ENCODE measurements at places on chromosomes 5 and 9.

DNA sequence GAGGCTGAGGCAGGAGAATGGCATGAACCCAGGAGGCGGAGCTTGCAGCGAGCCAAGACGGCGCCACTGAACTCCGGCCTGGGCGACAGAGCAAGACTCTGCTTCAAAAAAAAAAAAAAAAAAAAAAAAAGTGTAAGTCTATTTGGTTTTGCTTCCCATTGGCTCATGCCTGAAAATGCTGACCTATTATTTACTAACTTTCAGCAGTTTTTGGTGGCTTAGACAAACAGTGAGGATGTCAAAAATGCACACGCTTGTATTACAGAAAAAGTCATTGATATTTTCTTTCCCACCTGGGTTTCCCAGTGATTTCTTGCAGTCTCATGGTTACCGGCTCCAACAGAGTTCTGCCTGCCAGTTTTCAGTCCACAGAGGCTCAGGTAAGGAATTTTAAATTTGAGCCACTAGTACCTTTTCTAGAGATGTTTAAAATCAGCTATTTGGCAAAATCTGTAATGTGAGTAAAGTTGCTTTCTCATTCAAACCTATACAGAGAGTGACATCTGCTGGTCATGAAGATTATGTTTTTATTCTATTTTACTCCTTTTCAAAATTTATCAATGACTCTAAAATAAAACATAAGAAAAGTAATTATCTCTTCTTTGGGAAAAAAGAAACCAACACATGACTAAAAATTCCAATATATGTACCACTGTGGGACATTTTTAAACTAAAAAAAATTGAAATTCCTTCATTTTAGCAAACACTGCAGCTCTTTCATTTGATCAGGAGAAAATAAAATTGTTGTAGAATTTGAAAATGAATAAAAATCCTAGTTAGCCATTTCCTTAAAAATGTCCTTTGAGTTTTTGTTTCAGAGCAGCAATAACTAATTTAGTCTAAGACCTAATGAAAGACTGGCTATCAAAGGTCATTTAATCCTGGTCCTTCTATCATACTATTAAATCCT is 8.8 kb downstream of the FAM200C start:
- no peak for DNase-seq

- no peak for DNase-seq
Measured at GRCh38 chr5:4954048-4954447, 186.1 kb upstream of the ADAMTS16 start.

- no peak for DNase-seq
Measured at GRCh38 chr5:112935675-112936074, 13.6 kb upstream of the REEP5 start.

DNA sequence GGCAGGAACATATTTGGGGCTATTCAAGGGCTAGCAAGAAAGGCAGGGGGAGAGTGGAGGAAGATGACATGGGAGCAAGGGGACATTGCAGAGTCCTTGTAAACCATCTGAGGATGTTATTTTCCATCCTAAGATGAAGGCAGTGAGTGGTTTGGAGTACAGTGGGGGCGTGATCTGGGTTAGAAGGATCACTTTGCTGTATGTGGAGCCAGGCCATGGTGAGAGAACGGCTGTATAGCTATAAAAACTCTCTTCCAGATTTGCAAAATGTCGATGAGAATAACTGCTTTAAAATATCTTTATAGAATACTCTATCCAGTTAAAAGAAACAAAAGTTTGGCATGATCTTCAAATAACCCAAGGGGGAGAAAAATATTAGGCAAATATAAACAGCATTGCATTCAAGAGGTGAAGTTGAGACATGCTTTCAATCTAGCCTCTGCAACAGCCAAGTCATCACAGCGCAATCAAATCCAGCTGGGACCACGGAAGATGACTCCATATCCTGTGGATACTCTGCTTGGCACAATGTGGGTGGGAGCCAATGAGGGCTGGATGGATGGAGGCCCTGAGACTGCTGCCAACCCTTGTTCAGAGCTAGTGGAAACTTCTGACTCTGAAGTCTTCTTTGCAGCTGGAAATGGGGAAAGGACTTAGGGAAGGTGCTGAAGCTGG is 111.5 kb upstream of the BASP1 start:
- DNase-seq, result no peak

DNA sequence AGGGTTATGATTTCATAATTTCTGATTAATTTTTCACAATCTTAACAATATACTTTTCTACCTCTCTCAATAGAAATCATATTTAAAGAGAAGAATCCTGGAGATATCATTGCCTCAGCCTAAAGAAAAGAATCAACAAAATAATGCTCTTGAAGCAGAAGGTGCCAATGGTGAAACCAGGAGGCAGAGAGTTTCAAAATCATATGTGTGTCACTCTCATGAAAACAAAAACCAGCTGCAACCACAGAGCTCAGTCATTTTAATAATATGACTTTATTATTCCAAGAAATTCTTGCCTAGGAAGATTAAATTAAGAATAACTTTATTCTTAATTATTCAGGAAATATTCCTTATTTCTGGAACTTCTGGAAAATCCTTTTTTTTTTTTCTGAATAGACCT is 266.8 kb upstream of the ACTBL2 start:
- no peak for DNase-seq

DNA sequence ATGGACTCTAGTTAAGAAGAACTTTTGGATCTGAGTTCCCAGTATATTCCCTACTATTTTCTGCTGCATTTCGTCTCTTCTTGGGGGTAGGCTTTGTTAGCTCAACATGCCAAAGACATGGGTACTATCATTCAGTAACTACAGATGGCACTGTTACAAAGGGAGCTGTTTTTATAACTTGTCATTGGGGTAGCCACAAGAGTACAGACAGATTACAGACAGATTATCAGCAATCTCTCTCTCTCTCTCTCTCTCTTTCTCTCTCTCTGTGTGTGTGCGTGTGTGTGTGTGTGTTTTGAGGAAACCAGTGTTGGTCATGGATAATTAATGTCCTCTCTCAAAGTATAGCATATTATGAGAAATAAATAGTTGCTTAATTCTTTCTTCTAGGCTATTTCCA is 116.1 kb downstream of the WDR70 start:
- DNase-seq, result no peak

DNA sequence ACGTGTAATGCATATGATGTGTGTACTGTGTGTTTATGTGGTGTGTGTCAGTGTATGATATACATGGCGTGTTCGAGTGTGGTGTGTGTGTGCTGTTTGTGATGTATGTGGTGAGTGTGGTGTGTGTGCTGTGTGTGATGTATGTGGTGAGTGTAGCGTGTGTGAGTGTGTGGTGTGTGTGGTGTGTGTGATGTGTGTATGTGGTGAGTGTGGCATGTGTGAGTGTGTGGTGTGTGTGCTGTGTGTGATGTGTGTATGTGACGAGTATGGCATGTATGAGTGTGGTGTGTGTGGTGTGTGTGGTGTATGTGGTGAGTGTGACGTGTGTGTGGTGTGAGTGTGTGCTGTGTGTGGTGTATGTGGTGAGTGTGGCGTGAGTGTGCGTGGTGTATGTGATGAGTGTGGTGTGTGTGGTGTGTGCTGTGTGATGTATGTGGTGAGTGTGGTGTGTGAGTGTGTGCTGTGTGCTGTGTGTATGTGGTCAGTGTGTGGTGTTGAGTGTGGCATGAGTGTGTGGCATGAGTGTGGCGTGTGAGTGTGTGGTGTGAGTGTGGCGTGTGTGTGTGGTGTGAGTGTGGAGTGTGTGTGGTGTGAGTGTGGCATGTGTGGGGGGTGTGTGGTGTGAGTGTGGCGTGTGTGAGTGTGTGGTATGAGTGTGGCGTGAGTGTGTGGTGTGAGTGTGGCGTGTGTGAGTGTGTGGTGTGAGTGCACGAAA is 56.8 kb upstream of the CKS2 start:
- DNase-seq, result no peak

- DNase-seq, result no peak
Measured at GRCh38 chr9:117596678-117597077, 107.5 kb upstream of the TLR4 start.

- no peak for DNase-seq
Measured at GRCh38 chr5:159096924-159097783, 2.6 kb downstream of the EBF1 start.

GRCh38 chr9:76245518-76245917 is 148.7 kb downstream of the RFK start:
- no peak for DNase-seq

DNA sequence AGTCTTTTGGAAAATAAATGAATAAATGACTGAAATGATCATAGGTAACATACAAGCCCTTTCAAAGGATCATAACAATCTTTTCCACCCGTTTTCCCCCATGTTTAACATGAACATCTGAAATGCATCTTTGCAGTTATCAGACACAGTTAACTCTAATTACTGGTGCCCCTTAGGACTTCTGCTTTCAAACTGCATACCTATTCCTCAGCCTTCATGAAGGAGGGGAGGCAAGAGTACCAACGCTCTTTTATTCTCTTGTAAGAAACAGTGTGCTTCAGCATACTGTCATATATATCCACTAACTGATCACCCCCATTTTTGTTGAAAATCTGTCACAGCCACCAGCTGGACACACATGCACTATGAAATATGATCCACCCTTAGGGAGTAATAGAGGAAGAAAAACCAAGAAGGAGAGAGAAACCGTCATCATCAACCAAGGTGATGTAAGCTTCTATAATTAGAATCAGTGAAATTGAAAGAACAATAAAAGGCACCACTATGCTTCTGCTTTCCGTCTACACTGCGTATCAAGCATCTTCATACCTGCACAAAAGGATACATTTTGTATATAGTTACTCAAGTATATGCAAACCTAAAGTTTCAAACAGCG is 98.7 kb downstream of the RAPGEF6 start:
- DNase-seq, result no peak

DNA sequence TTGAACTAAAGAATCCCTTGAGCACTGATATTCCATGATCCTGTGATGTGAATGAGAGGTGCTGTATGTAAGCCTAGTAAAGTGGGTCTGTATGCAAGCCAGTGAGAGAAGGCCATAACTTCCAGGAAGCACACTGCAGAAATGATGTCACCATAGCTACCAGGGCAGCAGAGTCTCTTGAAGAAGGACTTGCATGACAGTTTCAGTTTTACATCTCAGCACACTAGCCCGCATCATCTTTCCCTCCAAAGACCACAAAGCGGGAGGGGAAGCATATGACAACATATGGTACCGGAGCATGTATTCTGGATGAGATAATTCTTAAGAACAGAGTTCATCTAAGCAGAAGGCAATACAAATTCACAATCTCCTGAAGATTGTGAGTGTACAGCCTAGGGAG is 37.6 kb upstream of the MAST4 start:
- DNase-seq, result no peak

DNA sequence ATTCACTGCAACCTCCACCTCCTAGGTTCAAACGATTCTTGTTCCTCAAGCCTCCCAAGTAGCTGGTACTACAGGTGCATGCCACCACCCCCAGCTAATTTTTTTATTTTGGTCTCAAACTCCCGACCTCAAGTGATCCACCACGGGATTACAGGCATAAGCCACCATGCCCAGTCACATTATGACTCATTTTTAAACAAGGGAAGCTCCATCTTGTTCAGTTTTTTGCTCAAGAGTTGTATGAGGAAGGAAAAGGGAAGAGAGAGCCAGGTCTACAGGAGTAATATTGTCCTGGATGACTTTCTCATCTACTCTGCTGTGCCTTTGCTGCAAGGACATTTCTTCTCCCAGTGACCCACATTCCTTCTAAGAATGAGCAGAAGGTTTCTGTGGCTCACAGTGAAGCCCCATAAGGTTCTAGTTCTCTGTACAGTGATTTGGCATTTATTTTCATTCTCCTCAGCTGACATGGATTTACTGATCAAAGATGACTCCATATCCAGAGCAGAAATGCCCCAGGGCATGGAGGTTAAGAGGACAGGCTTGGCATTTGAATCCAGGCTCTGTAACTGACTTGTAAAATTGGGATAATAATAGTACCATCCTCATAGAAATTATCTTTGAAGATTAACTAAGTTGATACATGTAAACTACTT is 153.5 kb downstream of the CDH6 start:
- DNase-seq, result no peak

GRCh38 chr9:84266087-84266561 is 74.4 kb downstream of the SLC28A3 start:
- no peak for DNase-seq

GRCh38 chr5:136034984-136035383 is 6.2 kb downstream of the TGFBI start:
- no peak for DNase-seq

GRCh38 chr5:122142480-122143164 is 13.3 kb downstream of the ZNF474 start:
- no peak for DNase-seq

- DNase-seq, result no peak
Measured at GRCh38 chr5:154276973-154277331, 86.4 kb downstream of the GALNT10 start.

DNA sequence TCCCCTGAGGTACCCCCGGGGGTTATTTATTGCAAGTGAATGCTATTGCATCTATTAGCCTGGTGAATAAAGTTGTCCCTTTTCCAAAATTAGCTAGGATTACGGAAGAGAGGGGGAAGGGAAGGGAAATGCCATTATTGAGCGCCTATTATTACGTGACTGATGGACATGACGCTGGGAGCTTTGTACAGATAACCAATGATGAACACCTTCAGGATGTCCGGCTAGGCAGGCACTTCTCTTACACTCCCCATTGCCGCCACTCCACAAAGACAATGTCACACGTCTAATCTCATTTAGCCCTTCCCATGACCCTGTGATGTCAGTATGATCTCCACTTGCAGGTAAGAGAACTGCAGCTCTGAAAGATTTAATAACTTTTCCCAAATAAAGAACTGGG is 9.4 kb downstream of the GABRP start:
- DNase-seq, result no peak

GRCh38 chr5:84445049-84445685 is 60.5 kb upstream of the EDIL3 start:
- no peak for DNase-seq

GRCh38 chr9:18461496-18461895 is 12.5 kb upstream of the ADAMTSL1 start:
- DNase-seq, result no peak

- no peak for DNase-seq
Measured at GRCh38 chr5:143435210-143435657, 31.7 kb upstream of the NR3C1 start.

DNA sequence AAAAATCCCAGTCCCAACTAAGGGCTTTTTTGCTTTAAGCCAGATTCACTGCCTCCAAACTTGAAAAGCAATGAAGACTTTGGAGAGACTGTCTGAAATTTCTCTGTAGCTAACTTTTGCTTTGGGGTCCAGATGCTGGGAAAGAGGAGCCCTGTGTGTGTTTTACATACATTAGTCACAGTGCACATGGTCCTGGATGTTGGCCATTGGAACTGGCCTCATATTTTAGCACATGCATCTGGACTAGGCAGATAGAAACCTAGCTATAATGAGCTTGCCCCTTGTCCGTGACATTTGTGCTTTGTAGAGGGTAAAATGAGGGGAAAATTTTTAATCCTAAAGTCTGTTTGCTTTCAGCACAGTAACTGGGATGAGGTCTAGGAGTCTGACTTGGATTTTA is 421.7 kb downstream of the CDK5RAP2 start:
- no peak for DNase-seq

DNA sequence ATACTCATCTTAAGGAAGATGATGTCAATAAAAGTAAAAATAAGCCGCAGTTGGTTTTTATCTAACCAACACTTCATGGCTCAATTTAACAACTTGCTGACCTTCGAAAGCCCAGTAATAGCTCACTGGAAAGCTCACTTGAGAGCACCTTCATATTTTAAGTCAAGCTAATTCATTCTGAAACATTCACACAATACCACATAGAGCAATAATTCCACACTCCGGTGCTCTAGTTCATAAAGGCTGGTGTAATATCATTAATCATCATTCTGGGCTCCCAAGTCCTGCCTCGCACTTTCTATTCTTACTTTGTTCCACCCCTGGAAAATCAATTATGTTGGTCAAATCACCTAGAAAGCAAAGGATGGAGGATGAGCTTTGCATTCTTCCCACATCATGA is 74.4 kb downstream of the ELAVL2 start:
- no peak for DNase-seq

Data from stimulated activated CD4-positive, alpha-beta T cell treated with anti-CD3 and anti-CD28 coated beads, TNF-alpha, amount 100 ng/mL, for 1 hour (primary cell).